IPS-NIHi11 (cell line): ENCODE measurements at places on chromosomes 16 and 17.

DNA sequence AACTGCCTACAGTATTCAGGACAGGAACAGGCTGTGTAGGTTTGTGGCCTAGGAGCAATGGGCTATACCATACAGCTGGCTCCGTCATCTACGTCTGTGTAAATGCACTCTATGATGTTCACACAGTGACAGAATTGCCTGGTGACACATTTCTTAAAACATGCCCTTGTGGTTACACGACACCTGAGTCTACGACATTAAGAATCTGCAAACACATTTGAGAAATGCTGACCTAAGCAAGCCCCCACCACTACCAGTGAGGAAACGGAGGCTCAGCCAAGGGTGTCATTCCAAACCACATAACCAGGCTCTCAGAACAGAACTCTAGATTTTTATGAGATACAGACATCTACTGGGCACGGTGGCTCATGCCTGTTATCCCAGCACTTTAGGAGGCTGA is 23.5 kb downstream of the USP36 start:
- no peak for DNase-seq

DNA sequence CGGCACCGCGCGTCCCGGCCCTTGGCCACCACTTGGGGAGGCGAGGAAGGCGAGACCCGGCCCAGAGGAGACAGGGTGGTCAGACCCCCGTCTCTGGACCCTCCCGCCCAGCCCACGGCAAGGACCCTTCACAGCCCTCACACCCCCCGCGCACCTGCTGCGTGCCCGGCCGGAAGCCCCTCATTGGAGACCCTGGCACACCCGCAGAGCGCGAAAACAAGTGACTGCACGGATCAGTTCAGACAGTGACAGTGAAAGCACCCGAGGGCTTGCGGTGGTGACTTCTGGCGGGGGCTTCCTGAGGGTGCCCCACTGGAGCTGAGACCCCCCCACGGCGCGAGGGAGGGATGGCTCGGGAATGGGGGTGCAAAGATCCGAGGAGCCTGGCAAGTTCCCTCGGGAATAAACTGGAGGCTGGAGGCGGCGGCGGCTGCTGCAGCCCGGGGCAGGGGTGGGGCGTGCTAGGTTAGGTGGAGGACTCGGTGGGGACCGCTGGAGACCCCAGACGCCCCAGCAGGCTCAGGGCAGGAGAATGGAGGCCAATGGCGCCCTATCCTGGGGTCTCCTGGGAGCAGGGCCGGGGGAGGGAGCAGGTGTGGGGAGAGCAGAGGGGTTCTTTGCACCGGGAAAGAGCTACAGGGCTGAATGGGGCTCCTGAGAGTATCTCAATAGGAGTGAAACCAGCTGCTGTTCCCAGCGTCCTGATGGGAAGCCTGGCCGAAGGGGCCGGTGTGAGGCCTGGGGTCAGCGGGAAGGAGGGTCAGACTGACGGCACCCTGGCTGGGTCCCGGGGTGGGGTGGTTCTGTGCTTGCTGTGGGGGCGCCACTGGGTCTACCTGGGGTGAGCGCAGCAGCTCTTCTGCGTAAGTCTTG is 824 bp upstream of the FBXL16 start:
- peak; percentile 35 for DNase-seq

DNA sequence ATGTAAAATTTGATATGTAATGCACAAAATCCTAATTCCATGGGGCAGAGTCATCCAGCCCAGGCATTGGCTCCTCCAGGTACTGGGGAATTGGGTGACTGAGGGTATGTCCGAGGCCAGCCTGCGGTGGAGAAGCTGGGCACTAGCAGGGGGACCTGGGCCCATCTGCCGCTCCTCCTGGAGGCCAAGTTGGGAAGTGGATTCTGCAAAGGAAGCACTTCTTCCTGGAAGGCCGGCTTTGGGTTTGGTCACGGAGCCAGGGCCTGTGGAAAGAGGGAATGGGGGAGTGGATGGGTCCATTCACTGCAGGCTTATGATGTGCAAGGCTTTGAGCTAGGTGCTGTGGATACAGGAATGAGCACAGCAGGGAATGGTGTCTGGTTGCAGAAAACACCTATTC is 85.8 kb downstream of the GNAO1 start:
- DNase-seq: peak; percentile 66

DNA sequence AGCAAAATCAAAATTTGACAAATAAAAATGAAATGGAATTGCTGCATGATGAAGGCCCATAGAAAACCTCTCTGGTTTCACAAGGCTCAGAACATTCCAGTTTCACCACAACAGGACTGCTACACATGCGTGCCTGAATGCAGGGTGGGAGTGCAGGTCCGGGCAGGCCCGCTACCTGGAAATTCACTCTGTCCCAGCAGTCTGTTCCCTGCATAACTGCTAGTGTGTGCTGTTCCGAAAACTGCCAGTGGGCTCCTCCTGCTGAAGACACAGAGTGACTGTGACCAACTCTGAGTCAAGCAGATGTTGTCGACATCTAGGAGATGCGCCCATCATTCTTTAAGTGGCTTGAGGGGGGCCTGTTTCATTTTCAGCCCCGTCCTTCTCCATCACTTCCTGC is 284.8 kb upstream of the MAF start:
- DNase-seq: no peak

DNA sequence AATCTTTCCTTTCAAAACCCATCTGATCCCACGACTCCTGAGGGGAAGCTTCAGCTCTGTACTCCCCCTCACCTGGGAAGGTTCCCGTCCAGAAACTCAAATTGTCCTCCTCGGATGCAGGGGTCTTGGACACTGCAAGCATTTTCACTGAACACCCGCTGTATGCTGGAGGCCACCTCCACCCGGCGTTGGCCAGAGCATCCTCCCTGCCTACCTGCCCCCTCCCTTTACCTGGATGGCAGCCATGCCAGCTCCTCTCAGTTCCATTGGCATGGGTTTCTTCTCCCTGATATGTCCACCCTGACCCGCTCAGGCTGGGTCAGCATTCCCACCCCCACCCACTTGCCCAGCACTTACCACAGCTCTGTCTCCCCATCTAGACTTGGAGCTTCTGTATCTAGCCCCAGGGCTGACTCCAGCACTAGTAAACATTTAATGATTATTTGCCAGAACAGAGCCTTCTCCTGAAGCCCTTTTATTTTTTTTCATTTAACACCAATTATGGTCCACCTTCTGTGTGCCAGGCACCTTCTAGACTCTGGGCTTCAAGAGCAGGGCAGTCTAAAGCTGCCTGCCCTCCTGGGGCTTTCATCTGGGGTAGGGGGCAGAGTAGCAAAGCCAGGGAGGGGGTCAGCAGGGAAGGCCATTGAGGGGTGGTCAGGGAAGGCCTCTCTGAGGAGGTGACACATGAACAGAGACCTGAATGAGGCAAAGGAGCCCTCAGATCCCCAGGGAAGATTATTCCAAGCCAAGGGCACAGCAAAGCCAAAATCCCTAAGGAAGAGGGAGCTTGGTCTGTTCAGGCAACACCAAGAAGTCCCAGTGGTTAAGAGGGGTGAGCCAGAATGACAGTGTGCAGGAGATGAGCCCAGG is 8.9 kb upstream of the KRT19 start:
- DNase-seq: no peak

GRCh38 chr16:15973421-15973820 is 24.0 kb downstream of the ABCC1 start:
- no peak for DNase-seq

DNA sequence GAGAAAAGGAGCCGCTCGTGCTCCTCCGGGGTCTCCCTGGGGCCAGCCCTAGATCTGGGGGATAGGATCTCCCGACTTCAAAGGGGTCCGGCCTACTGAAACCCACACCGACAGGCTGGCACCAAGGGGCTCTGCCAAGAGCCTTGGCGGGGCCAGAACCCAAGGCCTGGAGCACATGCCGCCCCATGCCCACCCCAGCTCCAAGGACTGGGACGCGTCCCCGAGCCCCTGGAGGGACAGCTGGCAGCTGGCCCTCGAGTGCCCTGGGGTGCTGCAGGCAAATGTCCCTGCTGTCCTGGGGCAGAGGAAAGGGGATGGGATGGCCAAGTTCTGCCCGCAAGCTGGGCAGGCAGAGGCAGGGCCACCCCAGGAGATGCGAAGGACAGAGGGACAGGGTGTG is 31.8 kb upstream of the ZFPM1 start:
- DNase-seq: no peak

- no peak for DNase-seq
Measured at GRCh38 chr17:81378941-81379511, 16.2 kb upstream of the BAHCC1 start.

DNA sequence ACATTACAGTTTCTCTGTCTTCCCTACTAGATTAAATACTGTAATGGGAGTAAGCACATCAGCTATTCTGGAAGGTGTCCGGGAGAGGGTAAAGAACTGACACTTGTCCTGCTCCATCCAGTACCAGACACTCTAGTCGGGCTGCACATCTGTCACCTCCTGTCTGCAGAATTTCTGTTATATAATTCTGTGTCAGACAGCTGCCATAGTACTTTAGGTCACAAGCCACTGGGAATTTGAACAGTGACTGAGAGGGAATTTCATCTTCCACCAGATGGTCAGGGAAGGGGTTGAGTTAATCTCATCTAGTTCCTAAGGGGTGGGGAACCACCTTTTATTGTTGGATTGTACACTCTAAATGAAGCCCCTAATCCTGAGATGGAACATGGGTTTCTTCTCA is 58.6 kb upstream of the NUDT7 start:
- no peak for DNase-seq

GRCh38 chr16:81189100-81189664 is 49.3 kb upstream of the BCO1 start:
- DNase-seq: no peak

GRCh38 chr16:83310816-83311215 is 497.0 kb upstream of the HSBP1 start:
- no peak for DNase-seq

DNA sequence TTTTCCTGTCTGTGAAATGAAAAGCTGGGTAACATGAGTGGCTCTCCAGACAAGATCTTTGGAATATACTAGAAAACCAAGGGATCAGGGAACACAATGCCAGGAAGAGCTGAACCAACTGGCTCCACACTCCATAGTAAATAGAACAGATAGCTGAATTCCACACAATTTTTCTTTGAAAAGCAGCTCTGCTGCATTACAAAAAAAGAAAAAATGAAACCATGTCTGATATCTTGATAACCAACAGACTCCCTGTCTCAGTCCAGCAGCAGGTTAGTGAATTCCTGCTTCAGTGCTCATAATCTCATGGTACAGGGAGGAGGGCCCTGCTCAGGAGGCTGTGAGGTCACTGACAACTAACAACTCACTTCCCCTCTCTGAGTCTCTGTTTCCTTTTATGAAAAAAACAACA is 97.1 kb downstream of the CDH11 start:
- no peak for DNase-seq

GRCh38 chr16:19284207-19284606 is 1.3 kb upstream of the CLEC19A start:
- peak; percentile 39 for DNase-seq

- no peak for DNase-seq
Measured at GRCh38 chr17:49450735-49451134, 36.1 kb upstream of the PHB1 start.

DNA sequence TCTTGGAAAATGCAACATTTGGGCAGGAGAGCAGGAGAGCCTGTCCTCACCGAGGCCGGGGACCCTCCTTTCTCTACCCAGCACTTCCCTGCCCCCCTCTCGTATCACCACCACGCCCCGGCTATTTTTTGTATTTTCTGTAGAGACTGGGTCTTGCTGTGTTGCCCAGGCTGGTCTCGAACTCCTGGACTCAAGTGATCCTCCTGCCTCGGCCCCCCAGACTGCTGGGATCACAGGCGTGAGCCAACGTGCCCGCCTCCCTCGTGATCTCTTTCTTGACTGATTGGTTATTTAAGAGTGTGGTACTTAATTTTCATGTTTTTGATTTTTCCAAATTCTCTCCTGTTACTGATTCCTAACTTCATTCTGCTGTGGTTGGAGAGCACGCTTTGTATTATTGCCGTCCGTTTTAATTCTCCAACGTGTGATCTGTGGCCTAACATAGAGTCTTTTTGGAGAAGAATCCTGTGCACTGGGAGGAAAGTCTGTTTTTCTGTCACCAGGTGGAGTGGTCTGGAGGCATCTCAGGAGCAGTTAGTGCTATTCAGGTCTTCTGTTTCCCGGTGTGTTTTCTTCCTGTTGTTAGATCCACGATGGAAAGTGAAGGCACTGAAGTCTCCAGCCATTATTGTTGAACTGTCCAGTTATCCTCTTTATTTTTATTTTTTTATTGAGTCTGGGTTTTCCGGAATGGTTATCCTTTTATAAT is 40.4 kb downstream of the ZNF778 start:
- peak; percentile 35 for DNase-seq

- peak; percentile 26 for DNase-seq
Measured at GRCh38 chr16:12833926-12834325, 30.2 kb upstream of the CPPED1 start.

GRCh38 chr17:82893779-82894178 is 54.0 kb upstream of the ZNF750 start:
- no peak for DNase-seq

DNA sequence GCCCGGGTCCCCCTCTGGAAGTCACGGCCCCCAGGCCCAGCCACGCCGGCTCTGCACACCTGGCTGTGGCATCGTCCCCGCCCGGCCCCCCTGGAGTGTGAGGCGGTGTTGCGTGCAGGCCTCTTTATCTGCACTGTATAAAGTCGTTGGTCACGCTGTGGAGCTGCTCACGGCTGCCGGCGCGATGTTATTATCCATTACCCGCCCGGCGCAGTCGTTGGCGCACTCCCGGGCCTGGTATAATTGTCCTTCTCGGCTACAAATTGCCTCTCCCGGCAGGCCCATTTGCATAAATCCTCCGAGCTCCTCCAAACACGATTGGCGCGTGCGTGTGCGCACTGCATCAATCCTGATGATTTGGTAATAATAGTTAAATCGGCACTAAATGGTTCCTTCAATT is 57.8 kb downstream of the BAHCC1 start:
- DNase-seq: no peak

GRCh38 chr16:27109666-27110523 is 43.2 kb downstream of the C16orf82 start:
- peak; percentile 97 for DNase-seq

GRCh38 chr17:50935221-50935995 is 69.3 kb upstream of the TOB1 start:
- DNase-seq: no peak

- no peak for DNase-seq
Measured at GRCh38 chr16:76164970-76165558, 112.1 kb upstream of the CNTNAP4 start.

- DNase-seq: no peak
Measured at GRCh38 chr16:591231-591630, 1.4 kb downstream of the RAB40C start.

GRCh38 chr17:50519141-50519834 is 11.0 kb downstream of the MYCBPAP start:
- DNase-seq: no peak

DNA sequence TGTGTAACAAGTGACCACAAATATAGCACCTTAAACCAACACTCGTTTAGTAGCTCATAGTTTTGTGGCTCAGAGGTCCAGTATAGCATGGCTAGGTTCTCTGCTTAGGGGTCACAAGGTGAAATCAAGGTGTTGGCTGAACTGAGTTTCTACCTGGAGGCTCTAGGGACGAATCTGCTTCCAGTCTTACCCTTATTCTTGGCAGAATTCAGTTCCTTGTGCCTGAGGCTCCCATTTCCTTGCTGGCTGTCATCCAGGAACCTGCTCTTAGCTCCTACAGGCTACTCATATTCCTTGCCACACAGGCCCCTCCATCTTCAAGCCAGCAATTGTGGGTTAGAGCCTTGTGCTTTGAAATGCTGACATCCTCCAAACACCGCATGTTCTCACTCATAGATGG is 212.3 kb upstream of the CDH13 start:
- no peak for DNase-seq

- DNase-seq: no peak
Measured at GRCh38 chr17:40209404-40210093, 9.6 kb upstream of the WIPF2 start.
